Mammary epithelial cell (primary cell): ENCODE measurements at places on chromosomes 2 and 18. TPM values are rescaled to one million over a fixed set of nuclear protein-coding genes. Genes with fewer than 3 reads are reported as not detected.

SULT1C2 gene
- total RNA-seq = not detected

SLC8A1 gene
- total RNA-seq = 13.6 and 20.9 TPM in 2 replicates

LYPD6B gene
- total RNA-seq = 3.0 TPM

ALPG gene
- not detected for total RNA-seq

ATP6V1C2 gene
- under 0.01 TPM for total RNA-seq

SERPINB13 gene
- 4.8 and 12.4 TPM in 2 replicates for total RNA-seq

CPLX4 gene
- not detected for total RNA-seq

LGALSL gene
- 23.0 and 23.3 TPM in 2 replicates for total RNA-seq

SP3 gene
- total RNA-seq = 79.5 TPM

MAP3K19 gene
- total RNA-seq = not detected

PLCL1 gene
- total RNA-seq = not detected in 2 replicates

C2orf81 gene
- total RNA-seq = 8.9 and 9.5 TPM in 2 replicates

MTCL1 gene
- total RNA-seq = 14.2 TPM
